Bone marrow (tissue), 2 donors: ENCODE measurements at places on chromosomes 7 and 10.

DNA sequence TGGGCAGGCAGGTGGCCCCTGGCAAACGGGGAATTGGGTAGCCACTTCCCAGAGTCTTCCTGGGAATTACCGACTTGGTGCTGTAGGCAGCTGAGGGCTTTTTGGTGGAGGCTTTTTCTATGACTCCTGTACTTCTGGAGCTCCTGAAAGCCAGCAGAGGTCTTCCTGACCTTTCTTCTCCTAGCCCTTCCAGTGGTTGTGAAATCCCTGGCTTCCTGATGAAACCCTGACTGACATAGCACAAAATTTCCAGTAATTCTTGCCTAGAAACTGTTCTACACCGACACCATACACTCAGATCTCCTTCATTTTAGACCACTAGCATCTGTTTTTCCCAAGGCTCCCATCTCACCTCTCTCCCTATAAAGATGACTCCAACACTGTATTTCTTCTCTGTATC, 120.2 kb downstream of the STRA8 start:
- DNase-seq: no peak

GRCh38 chr7:150744041-150744656, 6.9 kb downstream of the GIMAP5 start:
- no peak for DNase-seq

DNA sequence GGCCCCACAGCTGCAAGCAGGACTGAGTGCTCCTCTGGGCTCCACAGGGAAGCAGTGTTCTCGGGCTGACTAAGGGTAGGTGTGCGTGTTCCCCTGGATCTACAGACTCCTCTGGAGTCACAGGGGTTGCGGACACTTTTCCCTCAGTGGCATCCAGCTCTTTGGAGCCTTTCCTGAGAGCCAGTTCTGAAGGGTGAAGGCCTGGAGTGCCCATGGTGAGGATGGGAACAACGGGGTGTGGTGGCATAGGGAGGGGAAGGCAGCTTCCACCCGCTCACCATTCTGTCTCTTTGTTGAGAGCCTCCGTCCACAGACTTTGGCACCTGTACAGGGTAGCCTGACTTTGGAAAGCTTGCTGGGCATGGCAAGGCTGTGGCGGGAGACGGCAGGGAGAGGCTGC, 104.1 kb upstream of the PCBD1 start:
- DNase-seq: no peak

- DNase-seq: no peak
These were observed 441.4 kb upstream of the ZMIZ1 start for GRCh38 chr10:78627254-78627795.

DNA sequence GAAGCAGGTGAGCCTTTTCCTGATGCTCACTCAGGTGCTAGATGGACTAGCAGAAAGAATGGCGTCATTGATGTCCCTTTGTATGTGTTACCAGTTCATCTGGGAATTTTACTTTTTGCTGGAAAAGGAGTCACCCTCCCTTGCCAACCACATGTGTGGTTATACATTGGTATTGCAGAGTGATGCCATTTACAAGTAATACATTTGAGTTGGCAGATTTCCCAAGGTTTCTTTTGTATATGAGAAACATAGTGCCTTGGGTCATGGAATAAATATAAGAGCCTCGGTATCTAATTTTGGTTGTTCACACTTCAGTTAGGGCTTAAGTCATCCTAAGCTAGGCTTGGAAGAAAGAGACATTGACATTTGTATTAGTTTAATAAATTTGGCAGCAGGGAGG, 10.4 kb upstream of the ATXN7L1 start:
- no peak for DNase-seq

- DNase-seq: no peak
These were observed 291.1 kb upstream of the PRKCQ start for GRCh38 chr10:6871128-6871527.

DNA sequence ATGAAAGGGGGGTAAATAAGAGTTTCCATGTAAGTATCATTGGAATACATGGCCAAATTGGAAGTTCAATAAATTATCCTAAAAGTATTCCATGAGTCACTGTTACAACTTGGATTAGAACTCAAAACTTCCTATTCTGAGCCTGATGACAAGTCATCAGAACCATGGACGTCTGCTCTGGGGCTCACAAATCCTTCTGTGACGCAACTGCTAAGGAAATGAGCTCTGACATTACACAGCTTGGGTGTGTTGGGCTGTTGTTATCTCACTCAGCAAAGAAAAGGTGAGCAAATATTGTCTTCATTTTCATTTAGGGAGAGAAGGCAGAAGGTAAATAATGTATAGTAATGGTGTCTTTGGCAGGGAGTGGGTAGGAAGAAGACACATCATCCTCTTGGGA, 214.8 kb upstream of the ADO start:
- DNase-seq: no peak

DNA sequence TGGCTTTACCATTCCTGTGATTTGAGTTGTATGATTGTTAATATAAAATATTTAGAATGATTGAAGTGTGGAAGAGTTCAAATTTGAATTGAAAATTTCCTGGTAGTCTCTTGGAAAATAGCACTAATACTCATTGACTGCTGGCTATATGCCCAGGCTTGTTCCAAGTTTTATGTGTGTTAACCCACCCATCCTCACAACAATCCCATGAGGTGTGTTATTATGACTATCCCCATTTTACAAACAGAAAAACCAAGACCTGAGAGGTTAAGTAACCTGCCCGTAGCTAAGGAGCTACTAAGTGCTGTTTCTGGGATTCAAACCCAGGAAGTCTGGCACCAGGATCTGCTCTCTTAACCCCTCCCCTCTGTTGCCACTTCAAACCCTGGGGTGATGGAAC, 213.9 kb downstream of the CREB5 start:
- no peak for DNase-seq

DNA sequence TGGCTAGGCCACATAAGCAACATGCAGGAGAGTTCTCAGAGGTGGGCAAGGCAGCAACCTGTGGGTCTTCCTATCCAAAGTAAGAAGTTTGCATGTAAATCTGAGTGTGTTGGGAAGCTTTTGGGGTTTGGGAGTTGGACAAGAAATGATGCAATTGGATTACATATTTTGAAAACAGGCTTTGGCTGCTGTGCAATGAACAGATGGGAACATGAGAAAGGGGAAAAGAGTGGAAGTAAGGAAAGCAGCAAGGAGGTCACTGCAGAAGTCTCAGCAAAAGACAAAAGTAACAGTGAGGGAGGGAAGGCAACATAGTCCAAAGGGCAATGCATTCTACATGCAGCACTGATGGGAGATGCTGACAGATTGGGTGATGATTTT, 61.1 kb upstream of the C10orf90 start:
- DNase-seq: no peak

GRCh38 chr10:50536617-50537240, 87.0 kb downstream of the SGMS1 start:
- DNase-seq: no peak

DNA sequence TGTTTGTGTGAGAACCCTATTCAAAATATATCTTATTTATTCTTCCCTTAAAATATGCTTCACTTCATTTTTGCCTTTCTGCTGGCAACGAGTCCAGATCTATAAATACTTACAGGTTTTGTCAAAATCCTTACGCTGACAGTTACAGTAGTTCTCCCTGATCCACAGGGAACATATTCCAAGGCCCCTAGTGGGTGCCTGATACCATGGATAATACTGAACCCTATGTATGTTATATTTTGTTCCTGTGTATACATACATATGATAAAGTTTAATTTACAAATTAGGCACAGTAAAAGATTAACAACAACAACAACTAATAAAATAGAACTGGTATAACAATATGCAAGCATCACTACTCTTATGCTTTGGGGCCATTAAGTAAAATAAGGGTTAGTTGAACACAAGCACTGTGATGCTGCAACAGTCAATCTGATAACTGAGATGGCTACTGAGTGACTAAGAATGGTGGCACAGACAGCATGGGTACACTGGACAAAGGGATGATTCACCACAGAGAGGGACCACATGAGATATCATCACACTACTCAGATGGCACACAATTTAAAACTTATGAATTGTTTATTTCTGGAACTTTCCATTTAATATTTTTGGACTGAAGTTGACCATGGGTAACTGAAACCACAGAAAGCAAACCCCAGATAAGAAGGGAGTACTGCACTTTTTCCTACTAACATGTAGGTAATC, 29.4 kb upstream of the PCGF5 start:
- DNase-seq: no peak

GRCh38 chr10:33330543-33331378, 3.7 kb downstream of the NRP1 start:
- peak; percentile 43 for DNase-seq

GRCh38 chr7:19079066-19079465, 38.4 kb downstream of the TWIST1 start:
- DNase-seq: no peak

DNA sequence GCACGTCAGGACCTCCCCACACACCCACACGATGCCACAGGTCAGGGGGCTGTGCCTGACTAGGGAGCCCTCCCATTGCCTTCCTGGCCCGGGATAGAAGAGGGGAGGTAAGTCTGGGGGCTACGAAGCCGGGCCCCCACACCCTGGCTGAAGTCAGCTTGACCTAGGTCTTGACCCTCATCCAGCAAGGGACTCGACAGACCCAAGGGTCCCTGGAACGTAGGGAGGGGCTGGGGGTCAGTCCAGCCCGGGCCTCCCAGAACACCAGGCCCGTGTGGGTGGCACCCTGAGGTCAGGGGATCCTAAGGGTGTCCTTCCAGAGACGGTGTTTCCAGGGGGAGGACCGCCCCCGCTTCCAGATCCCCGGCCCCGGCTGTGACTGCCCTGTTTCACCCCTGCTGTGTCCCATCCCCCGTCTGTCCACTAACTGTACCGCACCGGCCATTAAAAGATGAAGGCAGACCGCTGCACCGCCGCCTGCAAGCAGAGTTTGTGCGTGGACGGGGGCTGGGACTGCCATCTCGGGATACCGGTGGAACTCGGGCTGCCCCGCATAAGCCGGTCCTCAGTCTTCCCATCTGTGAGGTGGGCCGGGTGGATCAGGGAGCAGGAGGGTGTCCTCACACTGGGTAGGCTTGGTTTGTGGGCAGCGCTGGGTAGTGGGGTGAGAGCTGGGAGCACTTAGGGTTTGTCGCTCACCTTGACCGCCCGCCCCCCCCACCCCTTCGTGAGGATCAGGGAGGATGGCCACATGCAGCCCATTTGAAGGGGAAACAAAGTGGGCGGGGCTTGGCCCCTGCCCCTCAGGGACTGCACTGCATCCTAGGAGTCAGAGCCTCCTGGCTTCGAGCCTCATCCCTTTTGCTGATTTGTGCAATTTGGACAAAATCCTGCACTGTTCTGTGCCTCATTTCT, 21.1 kb downstream of the SLC29A4 start:
- no peak for DNase-seq

DNA sequence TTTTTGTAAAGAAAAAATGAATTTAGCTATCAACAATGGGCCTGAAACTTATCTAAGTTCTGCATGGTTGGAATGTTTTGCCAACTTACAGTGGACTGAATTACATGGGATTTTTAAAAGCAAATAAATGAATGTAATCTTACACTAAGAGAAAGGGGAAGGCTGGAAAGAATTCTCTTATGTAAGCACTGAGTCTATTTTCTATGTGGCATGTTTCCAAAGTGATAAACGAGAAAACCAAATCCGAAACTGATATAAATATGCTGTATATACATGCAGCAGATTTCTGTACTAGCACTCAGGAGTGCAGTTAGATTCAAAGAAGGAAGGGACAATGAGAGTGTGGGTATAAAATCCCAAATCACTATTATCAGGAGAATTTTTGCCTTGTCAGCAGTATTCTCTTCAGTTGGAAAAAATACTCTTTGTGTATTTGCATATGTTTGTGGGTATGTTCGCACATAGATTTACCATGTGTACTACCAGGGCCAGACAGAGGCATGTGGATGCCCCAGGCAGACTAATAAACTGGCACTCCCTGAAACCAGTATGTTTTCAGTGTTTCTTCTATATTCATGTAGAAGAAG, 334.3 kb upstream of the SEMA3D start:
- DNase-seq: no peak

- no peak for DNase-seq
These were observed 118.6 kb upstream of the RET start for GRCh38 chr10:42958142-42958868.

DNA sequence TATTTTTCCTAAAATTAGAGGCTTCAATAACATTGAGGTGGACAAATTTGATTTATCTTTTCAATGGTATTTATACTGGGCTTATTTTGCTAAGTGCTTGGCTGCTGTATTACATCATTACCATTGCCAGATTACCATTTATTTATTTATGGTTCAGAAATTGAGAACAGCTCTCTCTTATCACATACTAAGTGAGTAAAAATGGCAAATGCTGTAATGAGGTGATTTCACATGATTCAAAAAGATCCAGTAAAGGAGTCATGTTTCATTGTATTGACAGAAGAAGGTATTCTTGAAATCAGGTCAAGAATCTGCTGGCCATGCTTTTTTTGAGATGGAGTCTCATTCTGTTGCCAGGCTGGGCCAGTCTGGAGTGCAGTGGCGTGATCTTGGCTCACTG, 322.6 kb downstream of the KIF20B start:
- no peak for DNase-seq

DNA sequence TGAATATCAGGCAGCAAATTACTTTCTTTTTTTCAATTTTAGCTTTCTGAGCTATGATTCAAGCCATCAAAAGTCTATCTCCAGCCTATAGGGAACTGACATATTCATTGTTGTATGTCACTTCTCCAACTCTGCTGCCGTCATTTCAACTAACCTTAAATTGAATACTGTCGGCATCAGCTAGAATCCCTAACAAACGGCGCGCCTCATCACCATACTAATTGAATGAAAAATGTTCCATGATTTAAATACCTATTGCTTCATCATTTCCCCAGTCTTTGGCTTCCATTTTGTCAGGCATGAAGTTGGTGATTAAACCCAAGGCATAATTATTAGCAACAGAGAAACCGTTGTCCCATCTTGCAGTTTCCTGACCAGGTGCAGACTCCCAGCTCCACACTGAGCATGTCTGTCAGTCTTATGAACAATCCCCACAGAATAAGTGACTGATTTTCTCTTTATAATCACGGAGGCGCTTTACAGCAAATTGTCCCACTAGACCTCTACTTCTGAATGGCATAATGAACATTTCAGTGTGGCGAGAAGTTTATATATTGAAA, 83.5 kb upstream of the NPY start:
- no peak for DNase-seq

GRCh38 chr10:1696106-1696505, 41.2 kb downstream of the ADARB2 start:
- no peak for DNase-seq

DNA sequence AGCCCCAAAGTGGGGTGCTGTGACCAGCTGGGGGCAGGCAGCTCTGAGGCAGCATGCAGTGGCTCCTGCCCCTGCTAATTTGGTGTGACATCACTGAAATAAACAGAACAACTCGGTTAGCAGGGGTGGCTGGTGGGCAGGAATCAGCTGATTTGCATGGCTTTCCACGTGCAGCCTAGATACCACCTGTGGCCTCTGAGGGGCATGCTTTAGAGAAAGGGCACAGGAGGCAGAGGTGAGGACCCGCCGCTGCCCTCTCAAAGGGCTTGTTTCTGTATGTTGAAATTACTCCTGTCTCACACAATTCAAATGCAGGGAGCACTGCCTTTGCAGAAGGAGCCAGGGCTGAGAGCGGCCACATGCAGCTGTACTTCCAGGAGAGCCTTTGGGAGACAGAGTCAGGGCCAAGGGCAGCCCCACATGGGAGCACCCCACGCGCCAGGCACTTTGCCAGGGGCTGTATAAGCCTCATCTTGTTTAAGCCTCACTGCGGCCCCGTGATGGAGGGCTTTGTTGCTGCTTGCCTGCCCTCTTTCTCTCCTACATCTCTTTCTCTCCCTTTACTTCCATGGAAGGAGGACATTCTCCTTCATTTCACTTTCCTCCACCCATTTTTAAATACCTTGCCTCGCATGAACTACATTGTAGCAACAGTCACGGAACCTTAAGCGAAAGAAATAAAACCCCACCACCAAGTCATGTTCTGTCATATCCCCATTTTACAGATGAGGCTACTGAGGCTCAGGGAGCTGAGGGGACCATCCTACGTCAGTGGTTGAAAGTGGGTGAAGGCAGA, 137.7 kb downstream of the ZMIZ1 start:
- DNase-seq: no peak
